MCF 10A (cell line): ENCODE measurements at places on chromosomes 6 and 20. TPM values are rescaled to one million over a fixed set of nuclear protein-coding genes. Genes with fewer than 3 reads are reported as not detected.

Gene VGLL2
- not detected in 2 replicates for total RNA-seq

Gene C6orf52
- 5.0 and 6.5 TPM in 2 replicates for total RNA-seq

Gene GDAP1L1
- 0.37 TPM in 1 of 2 replicates, not detected in the other for total RNA-seq

Gene PTK6
- 3.8 and 4.4 TPM in 2 replicates for total RNA-seq

Gene IL20RA
- 0.23 and 0.37 TPM in 2 replicates for total RNA-seq

Gene LINC00237
- not detected in 2 replicates for total RNA-seq

Gene CMTR1
- total RNA-seq, result 24.5 and 30.5 TPM in 2 replicates

Gene ADTRP
- total RNA-seq, result 14.8 and 25.3 TPM in 2 replicates

Gene PRL
- total RNA-seq, result not detected in 2 replicates

Gene RNF182
- not detected in 2 replicates for total RNA-seq

Gene EDN3
- not detected in 2 replicates for total RNA-seq

Gene WFDC2
- total RNA-seq, result not detected in 2 replicates

Gene PRDM13
- not detected in 2 replicates for total RNA-seq

Gene SEMG1
- total RNA-seq, result not detected in 2 replicates

Gene OR2H1
- total RNA-seq, result not detected in 2 replicates

Gene ZGPAT
- 19.5 and 22.2 TPM in 2 replicates for total RNA-seq

Gene DDO
- not detected in 2 replicates for total RNA-seq

Gene PAX1
- total RNA-seq, result not detected in 2 replicates

Gene WFDC12
- not detected in 2 replicates for total RNA-seq

Gene CST7
- total RNA-seq, result not detected in 2 replicates

Gene ID4
- total RNA-seq, result not detected in 2 replicates

Gene TP53INP2
- total RNA-seq, result 1.8 and 3.6 TPM in 2 replicates

Gene COL9A1
- not detected in 2 replicates for total RNA-seq

Gene ME1
- 16.7 and 17.8 TPM in 2 replicates for total RNA-seq

Gene C6orf15
- not detected in 2 replicates for total RNA-seq

Gene GCNT2
- 0.63 and 0.96 TPM in 2 replicates for total RNA-seq

Gene BACH2
- total RNA-seq, result 7.5 and 9.9 TPM in 2 replicates

Gene POU5F1
- 1.5 and 2.0 TPM in 2 replicates for total RNA-seq

Gene SLC17A2
- total RNA-seq, result not detected in 2 replicates

Gene CLIC5
- total RNA-seq, result not detected in 2 replicates

Gene B3GAT2
- total RNA-seq, result not detected in 2 replicates

Gene SLC12A5
- 0.75 and 0.98 TPM in 2 replicates for total RNA-seq

Gene HAO1
- not detected in 2 replicates for total RNA-seq

Gene SLC35B2
- total RNA-seq, result 27.1 and 31.3 TPM in 2 replicates

Gene COX7A2
- 316 and 375 TPM in 2 replicates for total RNA-seq

Gene LKAAEAR1
- not detected in 2 replicates for total RNA-seq

Gene SPATS1
- total RNA-seq, result not detected in 2 replicates

Gene PKIB
- total RNA-seq, result 3.1 and 6.0 TPM in 2 replicates

Gene KIF6
- total RNA-seq, result 0.91 and 1.3 TPM in 2 replicates

Gene PTCRA
- not detected in 2 replicates for total RNA-seq

Gene BEND6
- total RNA-seq, result 2.1 and 4.2 TPM in 2 replicates

Gene GJA10
- total RNA-seq, result not detected in 2 replicates

Gene GSTA1
- total RNA-seq, result not detected in 2 replicates

Gene FAM162B
- not detected in 2 replicates for total RNA-seq

Gene PHF3
- 41.0 and 46.4 TPM in 2 replicates for total RNA-seq

Gene GSTA2
- total RNA-seq, result not detected in 2 replicates

Gene VSX1
- not detected in 2 replicates for total RNA-seq
